ENCODE measurements at places on chromosomes 13 and 19. TPM values are rescaled to one million over a fixed set of nuclear protein-coding genes. Genes with fewer than 3 reads are reported as not detected.

The KLHL1 gene
- not detected for total RNA-seq

The POU4F1 gene
- 0.22 TPM for total RNA-seq

The ELAVL3 gene
- not detected for total RNA-seq

DNA sequence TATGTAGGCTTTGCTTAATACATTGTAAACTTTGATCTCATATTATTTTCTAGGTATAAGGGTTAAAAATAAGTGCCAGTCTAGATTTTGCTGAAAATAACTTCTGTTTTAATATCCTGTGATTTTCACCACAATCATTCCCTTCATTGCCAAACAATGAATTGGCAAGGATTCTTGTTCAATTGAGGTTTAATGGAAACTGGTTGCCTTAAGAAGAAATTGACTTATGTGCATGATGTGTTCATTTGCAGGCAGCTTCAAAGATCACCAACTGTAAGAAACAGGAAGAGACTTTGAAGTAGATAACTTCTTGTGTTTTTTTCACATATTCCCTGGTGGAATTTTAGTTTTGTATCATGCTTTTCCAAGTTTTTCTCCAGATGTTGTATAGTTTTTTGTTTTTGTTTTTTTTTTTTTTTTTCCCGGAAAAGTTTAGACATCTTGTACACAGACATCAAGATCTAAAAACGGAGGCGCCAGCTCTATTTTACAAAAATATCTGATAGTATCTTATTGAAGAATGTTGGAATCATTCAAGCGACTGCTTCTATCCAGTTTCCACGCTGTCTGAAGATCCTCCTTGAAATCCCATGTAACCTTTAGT is 108.3 kb downstream of the POSTN start:
- no peak overlapping the region for H3K4me3 ChIP-seq
- no peak overlapping the region for H3K27ac ChIP-seq
- no peaks in the 10 kb centered on the region for H3K36me3 ChIP-seq
- no peak for DNase-seq
- H3K27me3 ChIP-seq: no peaks in the 10 kb centered on the region

DNA sequence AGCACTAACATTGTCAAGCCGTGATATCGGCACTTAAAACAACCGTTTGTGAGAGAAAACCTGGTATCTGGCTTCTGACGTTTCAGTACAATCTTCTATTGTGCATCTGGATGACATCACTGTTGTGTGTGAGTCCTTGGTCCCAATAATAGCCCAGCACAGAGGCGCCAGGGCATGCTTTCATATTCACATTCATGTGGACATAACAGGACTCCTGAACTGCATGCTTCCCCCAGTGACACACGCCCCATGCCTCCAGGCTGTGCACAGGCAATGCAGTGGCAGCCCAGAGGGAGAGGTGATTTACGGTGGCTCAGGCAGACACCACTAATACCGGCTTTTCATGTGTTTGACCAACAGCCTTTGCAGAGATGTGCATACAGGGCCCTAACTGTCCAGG is 58.1 kb downstream of the MRPL57 start:
- DNase-seq: no peak
- H3K27me3 ChIP-seq: peaks cover 7% of the 10 kb centered on the region
- no peak overlapping the region for H3K27ac ChIP-seq
- H3K4me3 ChIP-seq: no peak overlapping the region
- no peaks in the 10 kb centered on the region for H3K4me1 ChIP-seq
- no peaks in the 10 kb centered on the region for H3K36me3 ChIP-seq

GRCh38 chr19:1986357-1987162 is 29.0 kb downstream of the BTBD2 start:
- no peak for DNase-seq
- H3K36me3 ChIP-seq: peaks cover 65% of the 10 kb centered on the region
- no peaks in the 10 kb centered on the region for H3K4me1 ChIP-seq
- H3K4me3 ChIP-seq: no peak overlapping the region
- no peaks in the 10 kb centered on the region for H3K27me3 ChIP-seq
- H3K27ac ChIP-seq: no peak overlapping the region

Data from CD4-positive, CD25-positive, alpha-beta regulatory T cell (primary cell).